ENCODE measurements at places on chromosomes 1 and 21.
A peak's percentile ranks its signal among the peaks of the same experiment; 100 is the strongest.

DNA sequence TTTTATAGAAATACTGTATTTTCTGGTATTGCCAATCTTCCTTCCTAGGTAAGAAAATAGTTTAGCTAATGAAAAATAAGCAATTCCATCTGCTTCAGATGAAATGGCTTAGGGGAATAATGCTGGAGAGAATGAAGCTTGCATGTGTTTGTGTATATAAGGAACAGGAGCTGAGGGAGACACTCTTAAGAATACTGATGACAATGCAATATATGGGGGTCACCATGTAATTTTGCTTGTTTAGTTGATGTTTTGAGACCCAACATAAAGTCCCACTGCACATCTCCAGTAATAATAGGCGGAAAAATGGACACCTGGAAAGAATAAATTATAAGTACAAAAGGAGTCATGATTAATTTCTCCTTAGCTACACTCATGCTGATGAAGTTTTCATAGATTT, 110.8 kb upstream of the BRINP3 start:
- DNase-seq, result peak; percentile 4

DNA sequence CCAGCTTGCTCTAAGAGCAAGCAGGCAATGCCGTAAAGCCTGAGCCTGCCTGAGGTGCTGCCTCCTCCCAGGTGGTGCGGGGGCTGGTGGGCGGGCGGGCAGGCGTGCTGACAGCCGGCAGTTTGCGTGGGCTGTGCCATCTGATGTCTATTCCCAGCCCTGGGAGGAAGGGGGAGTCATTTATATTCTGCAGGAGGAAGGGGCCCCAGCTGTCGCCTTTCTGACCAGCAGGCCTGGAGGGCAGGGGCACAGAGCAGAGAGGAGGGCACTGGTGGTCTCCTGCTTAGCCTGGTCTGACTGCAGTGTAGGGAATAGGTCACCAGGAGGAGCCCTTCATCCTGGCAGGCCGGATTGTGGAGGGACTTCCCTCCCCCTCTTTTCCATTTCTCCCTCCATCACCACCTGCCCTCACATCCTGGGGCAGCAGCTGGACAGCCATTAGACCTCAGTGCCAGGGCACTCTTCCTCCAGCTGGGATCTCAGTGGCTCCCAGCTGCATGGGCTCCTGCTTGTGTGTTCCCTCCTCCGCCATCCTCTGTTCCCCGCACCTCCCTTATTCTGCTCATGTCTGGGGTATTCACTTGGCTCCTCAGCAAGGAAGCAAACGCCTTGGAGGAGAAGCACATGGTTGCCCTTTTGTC, 4.4 kb downstream of the CYB561D1 start:
- DNase-seq, result peak; percentile 48

- no peak for DNase-seq
These were observed 12.3 kb downstream of the RAB4A start for GRCh38 chr1:229283183-229283611.

DNA sequence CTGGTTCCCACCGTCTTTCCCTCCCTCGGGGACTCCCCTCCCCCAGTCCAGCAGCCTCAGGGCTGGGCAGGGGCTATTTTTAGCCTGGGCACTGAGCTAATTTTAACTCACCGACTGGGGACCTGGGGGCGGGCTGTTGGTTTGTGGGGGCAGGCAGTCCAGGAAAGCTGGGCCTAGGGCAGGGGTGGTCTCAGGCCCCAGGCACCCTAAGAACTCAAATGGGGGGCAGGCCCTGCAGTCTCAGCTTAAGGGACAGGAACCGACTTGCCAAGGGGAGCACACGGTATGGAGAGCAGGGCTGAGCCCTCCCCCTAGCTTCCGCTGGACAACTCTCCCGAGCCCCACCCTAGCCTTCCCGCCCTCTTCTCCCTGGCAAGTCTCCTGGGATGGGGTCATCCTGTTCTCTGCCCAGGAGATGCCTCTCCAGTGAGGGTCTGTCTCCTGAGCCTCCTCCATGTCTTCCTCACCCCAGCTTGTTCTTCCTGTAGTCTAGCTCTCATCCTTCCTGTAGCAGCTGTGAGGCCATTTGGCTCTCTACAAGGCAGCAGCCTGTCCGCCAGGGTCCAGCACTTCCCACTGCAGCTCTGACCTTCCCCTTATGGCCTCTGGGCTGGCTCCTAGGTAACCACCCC, 10.1 kb downstream of the MEF2D start:
- peak; percentile 69 for DNase-seq

GRCh38 chr1:115466433-115466832, 128.4 kb upstream of the NGF start:
- no peak for DNase-seq

DNA sequence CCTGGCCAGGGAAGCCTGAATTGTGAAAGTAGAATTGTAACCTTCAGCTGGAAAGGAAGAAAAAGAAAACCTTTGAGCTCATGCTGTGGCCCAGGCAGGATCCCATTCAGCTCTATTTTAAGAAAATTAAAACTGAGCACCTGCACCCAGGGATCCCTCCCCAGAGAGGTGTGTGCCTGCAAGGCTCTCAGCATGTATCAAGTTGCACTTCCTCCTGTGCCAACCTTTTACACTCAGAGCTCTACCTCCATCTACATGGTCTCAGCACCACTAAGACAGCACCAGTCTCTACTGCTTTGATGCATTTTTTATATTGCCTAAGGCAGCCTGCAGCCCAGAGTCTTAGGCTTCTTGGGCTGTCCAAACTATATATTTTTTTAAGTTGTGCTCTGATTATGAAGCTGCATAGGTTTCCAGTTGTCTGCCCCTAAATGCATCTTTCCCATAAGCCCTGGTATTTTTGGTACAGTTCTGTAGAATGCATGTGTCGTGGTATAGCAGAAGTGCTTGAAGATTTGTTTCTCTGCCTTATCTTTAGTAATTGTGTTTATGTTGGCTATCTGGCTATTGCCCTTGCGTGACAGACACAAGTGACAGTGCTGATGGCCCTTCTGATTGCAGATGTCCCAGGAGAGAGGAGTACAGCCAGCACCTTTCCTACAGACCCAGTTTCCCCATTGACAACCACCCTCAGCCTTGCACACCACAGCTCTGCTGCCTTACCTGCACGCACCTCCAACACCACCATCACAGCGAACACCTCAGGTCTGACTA, 63.1 kb downstream of the PTPRC start:
- DNase-seq, result no peak

- DNase-seq, result no peak
These were observed 61.2 kb downstream of the SYT6 start for GRCh38 chr1:114092186-114093062.

GRCh38 chr1:193339401-193339800, 153.0 kb upstream of the B3GALT2 start:
- no peak for DNase-seq

GRCh38 chr21:26236281-26236680, 65.7 kb upstream of the APP start:
- DNase-seq, result peak; percentile 3

DNA sequence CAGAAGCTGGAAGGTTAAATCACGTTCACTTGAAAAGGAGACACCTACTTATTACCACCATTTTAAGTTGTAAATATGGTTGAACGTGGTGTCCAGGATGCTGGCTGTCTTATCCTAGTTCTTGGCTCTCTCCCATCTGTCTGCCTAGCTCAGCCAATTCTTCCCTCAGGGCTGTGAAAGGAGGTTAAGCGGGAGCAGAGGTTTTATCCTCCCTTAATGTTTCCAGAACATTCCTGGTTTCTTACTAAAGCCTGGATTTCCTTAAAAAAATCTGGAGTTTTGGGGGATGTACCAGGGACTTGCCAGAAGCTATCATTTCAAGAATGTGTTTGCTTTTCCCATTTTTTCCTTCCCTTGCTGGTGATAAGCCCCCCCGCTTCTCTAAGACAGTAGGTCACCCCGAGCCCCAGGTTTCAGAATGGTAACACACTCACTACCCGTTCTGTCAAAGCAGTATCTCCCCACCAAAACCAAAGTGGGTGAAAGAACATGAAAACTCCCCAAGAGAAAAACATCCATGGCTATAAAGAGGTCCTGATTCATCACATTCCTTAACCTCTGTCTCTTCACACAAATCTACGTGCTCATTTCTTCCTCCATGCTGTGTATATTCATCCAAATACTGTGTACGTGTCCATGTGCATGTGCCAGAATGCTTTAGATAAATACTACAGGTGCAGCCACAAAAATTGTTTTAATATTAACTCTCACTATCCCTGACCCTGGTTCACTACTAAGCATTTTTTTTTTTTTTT, 114.7 kb downstream of the MAP3K21 start:
- no peak for DNase-seq

GRCh38 chr1:159669338-159669737, 45.1 kb downstream of the CRP start:
- peak; percentile 17 for DNase-seq

DNA sequence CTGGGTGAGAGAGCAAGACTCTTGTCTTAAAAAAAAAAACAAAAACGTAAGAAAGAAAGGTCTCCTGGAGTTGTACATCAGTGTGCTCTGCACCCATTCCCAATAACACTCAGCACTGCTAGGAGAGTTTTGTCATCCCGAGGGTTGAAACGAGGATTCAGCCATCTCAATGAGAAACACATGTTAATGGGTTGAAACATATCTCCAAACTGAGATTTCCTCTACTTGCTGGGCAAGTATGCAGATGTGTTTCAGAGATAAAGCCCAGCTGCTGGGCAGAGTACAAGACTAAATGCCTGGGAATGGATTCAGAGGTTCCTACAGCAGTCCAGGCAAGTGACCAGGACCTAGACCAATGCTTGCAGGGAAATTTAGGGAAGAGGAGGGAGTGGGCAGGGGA, 2.6 kb upstream of the MFN2 start:
- DNase-seq, result peak; percentile 92

GRCh38 chr21:21971384-21971783, 973.2 kb downstream of the NCAM2 start:
- DNase-seq, result peak; percentile 6

GRCh38 chr21:32035617-32036016, 162.8 kb downstream of the HUNK start:
- no peak for DNase-seq
